Non-pigmented ciliary epithelial cell (primary cell): ENCODE measurements at places on chromosomes 6 and 20.

DNA sequence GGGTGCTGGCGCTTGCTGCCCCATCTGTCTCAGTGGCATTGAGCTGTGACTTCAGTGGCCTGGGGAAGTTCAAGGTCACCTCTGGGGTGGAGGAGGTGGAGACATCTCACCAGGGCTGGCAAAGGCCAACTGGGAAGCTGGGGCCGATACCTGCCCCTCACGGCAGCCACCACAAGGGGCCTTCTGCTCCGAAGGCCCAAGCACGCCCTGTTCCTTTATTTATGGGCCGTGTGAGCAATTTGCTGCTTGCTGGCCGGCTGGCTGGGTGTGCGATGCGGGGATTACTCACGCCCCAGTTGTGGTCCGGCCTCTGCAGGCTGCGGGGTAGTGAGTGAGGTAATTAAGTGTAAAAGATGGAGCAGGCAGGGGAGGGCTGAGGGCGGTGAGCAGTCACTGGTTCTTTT is 13.2 kb upstream of the SCRT2 start:
- DNase-seq: no peak

DNA sequence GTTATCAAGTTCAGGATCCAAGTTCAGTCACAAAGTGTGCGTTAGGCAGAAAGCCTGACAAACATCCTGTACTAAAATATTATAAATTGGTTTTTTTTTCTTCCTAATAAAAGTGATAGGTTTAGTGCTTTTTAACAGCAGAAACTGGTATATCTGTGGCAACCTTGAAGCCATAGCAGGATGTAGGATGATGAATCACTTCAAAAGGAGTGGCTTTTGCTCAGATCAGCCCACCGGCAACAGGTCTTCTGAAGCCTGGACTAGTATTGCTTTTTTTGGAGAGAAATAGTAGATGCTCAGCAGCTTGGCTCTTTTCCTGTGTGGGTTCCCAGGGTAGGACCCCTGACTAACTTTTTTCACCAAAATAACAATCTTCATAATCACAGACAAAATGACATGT is 190.8 kb downstream of the EPM2A start:
- no peak for DNase-seq

DNA sequence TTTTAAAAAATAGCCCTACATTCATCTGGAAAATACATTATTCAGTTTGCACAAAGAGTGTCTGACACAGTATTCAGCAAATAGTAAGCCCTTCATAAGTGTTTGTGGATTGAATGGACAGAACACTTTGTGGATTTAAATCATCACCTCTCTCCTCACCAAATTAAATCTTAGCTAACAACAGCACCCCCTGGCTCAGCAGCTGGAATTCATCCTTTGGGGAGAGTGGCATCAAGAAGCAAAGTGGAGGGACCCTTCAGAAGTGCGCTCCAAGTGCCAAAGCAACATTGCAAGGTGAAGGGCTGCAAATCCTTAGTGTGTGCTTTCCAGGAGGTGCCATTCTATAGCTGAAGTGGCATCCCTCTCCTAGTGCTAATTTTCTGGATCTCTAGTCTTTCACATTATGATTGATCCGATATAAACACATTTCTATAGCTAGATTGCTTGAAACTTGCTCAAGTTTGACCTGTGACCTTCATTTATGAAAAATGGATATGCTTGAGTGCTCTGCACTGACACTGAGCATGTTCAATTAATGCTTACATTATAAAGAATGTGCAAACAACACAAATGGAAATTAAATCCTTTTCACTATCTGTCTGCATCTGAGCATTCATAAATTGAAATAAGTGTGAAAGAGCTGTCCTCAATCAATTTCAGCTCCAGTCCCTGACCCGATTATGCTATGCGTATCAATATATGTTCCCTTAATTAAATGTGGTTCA is 891.7 kb downstream of the C6orf118 start:
- DNase-seq: no peak

DNA sequence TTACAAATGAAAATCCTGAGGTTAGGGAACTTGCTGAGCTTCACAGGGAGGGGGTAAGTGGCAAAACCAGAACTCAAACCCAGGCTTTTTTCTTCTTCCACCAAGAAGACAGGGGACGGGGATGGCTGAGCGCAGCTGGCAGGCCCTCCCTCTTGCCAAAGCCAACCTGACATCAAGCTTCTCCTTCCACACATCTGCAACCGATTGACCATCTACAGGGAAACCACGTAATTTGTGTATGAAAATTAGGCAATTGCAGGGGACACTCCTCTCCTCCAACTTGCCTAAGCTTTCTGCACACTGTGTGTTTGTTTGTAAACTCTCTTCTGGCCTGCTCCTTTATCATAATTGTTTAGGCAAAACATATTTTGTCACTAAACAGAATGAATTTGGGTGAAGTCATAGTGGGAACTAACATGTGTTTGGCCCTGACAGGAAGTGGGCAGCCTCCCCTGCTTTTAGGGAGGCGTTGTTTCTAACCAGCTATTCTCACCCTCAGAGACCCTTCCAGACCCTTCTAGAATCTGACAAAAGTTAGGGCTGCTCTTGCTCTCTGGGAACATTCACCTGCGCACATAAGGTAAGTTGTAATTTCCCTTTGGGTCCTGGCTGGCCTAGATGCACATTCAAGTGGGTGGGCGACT is 18.9 kb downstream of the ZNF831 start:
- DNase-seq: no peak

- no peak for DNase-seq
Measured at GRCh38 chr6:149729824-149730223, 11.9 kb upstream of the LATS1 start.

DNA sequence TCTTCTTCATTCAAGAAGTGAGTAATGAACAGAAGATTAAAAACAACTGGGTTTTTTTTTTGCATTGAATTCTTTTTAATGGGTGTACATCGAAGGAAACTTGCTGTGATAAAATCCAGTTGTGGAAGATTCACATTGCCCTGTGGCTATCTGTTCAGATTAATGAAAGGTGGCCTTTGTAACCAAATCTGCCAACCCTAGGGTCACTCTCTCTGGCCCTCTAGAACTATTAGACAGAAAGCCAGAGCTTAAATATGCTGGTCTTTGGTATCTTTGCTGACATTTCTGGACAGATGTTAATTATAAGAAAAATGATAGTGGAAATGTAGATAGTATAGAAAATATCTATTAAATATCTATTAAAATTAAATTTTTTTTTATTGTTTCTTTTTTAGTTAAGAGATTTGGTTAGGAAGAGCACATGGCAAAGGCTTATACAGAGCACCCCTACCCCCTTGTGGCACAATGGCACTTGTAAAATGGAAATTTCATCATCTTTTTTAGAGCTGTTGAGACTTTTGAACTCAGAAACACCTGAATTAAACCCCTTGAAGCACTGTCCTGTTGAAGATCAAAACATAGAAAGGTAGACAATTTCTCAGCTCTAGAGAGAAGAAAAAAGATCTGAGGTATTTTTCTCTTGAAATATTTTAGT is 572.5 kb downstream of the PKHD1 start:
- DNase-seq: no peak

GRCh38 chr6:42378125-42378524 is 73.6 kb downstream of the TRERF1 start:
- no peak for DNase-seq

DNA sequence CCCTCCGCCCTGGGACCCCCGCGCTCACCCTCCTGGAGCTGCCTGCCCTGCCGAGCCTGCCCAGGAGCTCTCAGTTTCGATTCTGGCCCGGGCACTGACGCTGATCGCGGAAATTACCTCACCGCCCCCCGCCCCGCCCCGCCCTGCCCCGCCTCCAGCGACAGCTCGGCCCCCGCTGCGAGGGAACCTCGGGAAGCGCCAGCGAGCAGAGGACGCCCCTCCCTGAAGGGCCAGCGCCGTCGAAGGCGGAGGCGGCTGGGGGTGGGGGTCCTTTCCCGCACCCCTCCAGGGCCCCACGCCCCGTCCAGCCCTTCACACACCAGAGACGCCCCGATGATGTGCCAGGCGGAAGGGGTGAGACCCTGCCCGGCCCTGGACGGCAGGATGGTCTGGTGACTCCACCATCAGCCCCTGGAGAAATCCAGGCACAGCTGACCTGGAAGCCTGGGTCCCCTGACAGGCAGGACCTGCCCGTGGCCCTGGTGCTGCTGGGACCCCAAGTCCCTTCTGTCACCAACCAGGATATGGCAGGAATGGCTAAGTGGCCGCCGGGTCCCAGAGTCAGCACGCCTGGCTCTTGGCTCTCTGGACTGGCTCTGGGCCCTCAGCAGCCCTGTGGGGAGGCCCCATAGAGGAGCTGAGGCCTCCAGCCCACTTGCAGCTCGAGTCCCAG is at the start of gene HELZ2:
TSS of gene HELZ2 (minus strand) at position 84 of the 673 bp plus-strand sequence. CDS start 1,854 bp downstream, outside the sequence.
- no peak for DNase-seq
